ENCODE measurements at places on chromosomes 5 and 9.

- DNase-seq, result no peak
Measured at GRCh38 chr5:135013445-135013844, 20.6 kb downstream of the PITX1 start.

GRCh38 chr9:116868201-116868600, 181.1 kb downstream of the TRIM32 start:
- DNase-seq, result no peak

DNA sequence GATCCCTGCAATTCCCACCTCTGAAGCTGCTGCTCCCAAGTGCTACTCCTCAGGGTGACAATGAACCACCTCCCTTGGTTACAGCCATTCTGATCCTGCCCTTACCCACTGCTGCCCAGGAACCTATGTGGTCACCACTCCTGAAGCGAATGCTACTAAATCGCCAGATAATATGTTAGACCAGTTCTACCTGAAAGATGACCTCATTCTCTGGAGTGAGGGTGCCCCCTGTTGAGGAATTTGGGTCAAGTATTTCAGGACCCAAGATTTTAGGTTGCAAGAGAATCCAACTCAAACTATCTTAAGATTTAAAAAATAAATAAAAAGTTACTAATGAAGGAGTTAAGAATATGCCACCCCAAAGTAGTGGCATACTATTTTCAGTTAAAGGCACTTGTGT, 5.8 kb upstream of the SNAPC3 start:
- DNase-seq, result peak; percentile 39

DNA sequence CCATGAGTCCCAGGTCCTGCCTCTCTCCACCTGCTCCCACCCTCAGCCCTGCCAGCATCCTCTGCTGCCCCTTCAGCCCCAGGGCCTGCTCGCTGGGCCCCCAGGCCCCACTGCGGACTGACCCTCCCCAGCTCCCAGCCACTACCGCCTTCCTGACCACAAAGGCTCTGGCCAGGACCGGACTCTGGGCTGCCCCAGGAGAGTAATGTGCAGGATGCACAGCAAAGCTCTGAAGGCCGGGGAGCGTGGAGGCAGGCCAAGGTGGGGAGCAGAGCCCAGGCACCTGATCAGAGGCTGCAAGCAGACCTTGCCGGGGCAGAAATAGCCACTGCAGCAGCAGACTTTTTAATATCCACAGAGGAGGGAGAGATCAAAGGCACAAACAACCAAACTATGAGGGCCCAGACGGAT, 27.9 kb downstream of the IPPK start:
- DNase-seq, result no peak

- DNase-seq, result no peak
Measured at GRCh38 chr5:74243634-74244033, 396.9 kb downstream of the ENC1 start.

DNA sequence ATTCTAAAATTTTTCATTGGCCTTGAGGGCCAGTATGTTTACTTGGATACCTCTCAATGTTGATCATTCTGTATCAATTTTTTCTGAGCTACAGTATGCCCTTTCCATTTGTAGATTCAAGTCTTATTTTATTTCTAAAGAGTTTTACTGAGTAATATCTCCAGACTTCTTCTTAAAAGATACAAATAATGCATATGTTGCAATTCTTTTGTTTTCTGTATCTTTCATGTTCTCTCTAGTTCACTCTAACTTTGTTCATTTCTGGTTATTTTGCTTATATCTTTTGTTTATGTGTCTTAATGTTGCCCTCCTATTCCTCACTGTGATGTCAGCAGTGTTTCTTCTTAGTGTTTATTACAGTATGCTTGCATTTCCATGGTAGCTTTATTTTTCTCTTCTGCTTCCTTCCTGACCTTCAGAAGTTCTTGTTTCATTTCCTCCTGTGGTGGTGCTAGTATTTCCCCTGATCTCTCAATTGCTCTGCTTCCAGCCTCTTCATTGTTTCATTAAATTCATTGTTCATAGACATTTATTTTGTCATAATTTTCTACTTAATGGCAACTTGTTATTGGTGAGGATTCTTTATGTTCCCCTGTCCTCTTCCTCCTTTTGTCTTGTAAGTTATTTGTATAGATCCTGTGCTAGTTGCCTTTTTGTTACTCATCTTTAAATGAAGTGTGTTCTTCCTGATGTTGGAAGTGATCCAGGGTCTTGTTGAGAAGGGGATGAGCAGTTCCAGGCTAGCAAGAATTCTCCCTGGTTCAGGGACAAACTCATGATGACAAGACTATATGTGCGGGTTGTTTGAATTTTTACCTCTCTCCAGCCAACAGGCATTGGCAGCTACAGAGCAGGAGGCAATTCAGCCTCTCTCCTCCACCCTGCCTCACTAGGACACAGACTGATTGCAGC, 160.8 kb downstream of the DEPDC1B start:
- no peak for DNase-seq

GRCh38 chr5:65506961-65507360, 25.2 kb upstream of the ADAMTS6 start:
- DNase-seq, result no peak

- no peak for DNase-seq
Measured at GRCh38 chr5:31193591-31194467, at the start of gene CDH6. TSS of gene CDH6 (plus strand) at chr5:31193686. CDS start at chr5:31267474, 73,788 bp downstream.
